ENCODE measurements at places on chromosomes 7 and 10.

DNA sequence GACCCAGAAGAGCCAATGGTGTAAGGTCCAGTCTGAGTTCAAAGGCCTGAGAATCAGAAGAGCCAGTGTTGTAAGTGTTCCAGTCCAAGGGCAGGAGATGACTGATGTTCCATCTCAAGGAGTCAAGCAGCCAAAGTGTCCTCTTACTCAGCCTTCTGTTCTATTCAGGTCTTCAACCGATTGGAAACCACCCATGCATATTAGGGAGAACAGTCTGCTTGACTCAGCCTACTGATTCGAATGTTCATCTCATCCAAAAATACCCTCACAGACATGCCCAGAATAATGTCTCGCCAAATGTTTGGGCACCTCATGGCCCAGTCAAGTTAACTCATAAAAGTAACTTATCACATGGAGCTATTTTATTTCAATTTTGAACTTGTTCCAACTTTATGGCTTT lies 2.9 kb upstream of the WDFY4 start:
- no peak for DNase-seq

DNA sequence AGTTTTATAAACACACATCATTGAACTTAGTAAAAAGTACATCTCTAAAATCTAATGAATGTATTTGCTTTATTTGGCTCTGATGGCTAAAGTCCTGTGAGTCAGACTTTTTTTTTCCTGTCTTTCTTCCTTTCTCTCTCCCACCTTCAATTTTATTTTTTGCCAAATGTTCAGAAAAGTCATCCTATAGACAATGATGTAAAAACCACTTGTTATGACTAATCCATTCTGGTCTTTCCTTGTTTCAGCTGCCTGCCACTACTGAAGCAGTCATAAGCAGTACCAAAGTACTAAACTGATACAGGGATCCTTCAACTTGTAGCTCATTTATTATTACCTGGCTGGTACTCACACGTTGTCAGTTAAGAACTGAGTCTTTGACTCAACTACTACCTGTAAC lies 23.9 kb downstream of the HECTD2 start:
- no peak for DNase-seq

DNA sequence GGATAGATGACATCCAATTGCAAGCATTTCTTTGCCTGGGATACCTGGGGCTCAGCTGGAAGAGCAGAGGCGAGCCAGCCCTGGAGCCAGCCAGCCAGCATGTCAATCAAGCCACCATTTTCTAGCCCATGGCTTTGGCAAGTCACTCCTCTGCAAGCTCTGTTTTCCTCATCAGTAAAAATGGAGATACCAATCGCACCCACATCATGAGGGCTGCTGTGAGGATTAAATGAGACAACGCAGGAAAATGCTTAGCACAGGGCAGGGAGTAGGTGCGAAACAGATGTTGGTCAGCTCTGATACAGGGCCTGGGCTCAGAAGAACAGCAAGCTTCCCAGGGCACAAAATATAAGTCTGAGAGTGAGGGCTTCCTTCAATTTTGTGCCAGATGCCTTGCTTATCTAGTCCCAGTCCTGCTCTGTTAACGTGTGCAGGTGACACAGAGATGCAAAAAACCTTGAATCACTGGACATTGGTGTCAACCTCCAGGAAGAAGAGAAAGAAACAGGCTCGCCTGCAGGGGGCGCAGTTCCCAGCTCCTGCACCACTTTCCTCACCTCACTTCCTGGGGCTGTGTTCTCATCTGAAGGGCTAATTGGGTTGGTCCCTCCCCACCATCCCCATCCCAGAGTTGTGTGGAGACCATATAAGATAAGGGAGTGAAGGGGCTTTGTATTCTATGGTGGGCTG lies 72.8 kb upstream of the CACUL1 start:
- DNase-seq, result no peak

- DNase-seq, result no peak
Measured at GRCh38 chr7:144027070-144027469, 21.7 kb upstream of the OR2A5 start.

- peak; percentile 49 for DNase-seq
Measured at GRCh38 chr7:151018421-151019129, 5.7 kb downstream of the ATG9B start.

DNA sequence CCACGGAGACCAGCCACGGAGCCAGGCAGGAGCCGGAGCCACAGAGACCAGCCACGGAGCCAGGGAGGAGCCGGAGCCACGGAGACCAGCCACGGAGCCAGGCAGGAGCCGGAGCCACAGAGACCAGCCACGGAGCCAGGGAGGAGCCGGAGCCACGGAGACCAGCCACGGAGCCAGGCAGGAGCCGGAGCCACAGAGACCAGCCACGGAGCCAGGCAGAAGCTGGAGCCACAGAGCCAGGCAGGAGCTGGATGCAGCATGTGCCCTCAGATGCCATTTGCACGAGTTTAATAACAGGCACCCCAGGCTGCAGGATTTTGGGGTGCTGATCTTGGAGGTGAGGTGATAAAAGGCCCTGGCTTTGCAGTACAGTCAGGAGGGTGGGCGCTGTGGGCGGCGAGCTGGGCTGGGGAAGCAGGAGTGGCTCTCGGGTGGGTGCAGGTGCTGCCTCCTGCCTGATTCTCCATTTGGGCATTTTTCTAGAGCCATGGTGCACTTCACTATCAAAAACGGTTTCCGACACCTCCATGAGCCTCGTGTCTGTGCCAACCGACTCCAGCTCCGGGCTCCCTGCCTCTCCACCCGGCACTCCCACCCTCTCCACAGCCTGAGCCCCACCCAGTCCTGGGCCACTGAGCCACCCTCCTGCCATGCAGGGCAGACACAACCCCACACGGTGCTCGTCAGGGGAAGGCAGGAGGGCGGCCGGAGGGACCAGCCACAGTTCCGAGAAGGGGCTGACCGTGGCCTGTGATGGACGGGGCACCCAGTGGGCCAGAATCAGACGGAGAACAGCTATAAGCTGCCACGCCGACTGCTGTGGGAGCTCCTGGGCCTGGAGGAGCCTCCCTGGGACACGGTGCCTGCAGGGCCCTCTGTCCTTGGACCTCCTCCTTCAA lies 40.8 kb upstream of the NKX6-2 start:
- no peak for DNase-seq

DNA sequence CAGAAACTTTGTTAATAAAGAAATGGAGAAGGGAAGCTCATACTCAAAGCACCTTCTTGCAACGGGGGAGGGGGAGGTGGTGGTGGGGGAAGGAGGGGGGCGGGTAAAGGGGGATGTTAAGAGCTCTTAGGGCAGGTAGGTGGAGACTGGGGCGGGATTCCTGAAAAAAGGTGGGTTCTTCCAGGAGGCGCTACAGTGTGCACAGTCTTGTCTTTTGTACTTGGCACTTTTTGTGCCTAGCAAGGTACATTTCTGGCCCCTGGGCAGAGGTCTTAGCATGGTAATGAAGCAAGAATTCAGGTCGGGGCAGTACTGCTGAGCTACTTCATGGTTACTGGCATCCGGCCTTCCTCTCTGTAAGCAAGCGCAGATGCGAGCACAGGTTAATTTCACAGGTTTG lies 15.2 kb upstream of the LAMB4 start:
- DNase-seq, result no peak

GRCh38 chr7:1236132-1236661 lies 3.5 kb downstream of the UNCX start:
- DNase-seq, result no peak

GRCh38 chr7:74604326-74605020 lies 53.0 kb upstream of the GTF2I start:
- no peak for DNase-seq

DNA sequence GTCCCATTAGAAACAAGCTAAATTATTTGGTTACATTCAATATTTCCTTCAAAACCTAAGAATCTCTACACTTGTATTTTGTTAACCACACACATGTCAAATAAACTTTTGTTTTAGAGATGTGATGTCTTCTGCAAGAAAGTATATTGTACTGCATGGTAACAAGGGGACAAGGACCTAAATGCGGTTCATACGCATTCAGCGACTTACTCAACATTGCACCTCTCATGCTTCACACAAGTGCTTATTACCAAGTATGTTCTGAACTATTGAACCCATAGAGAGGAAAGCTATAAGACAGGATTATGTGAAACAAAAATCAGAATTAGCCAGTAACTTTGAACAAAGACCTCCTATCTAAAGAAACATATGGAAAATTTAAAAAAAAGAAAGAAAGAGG lies 68.3 kb downstream of the CREB5 start:
- DNase-seq, result no peak

DNA sequence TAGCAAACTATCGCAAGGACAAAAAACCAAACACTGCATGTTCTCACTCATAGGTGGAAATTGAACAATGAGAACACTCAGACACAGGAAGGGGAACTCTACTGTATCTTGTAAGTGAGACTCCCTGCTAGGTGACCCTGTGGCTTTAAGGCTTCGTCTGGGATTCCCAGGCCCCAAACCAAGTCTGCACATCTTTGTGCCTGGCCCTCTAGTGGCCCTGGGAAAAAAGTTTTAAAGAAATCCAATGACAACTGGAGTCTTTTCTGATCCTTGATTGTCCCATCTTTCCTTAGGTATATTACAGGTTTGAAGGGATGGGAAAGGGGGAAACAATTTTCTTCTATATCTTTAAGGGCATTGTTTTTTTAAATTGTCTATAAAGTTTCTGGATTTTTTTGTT lies 10.6 kb upstream of the LIPM start:
- no peak for DNase-seq

GRCh38 chr10:100790761-100791208 lies 45.4 kb downstream of the PAX2 start:
- no peak for DNase-seq

- DNase-seq, result no peak
Measured at GRCh38 chr7:148871030-148871429, 13.1 kb downstream of the EZH2 start.

GRCh38 chr7:155483868-155484325 lies 26.0 kb downstream of the EN2 start:
- DNase-seq, result no peak

DNA sequence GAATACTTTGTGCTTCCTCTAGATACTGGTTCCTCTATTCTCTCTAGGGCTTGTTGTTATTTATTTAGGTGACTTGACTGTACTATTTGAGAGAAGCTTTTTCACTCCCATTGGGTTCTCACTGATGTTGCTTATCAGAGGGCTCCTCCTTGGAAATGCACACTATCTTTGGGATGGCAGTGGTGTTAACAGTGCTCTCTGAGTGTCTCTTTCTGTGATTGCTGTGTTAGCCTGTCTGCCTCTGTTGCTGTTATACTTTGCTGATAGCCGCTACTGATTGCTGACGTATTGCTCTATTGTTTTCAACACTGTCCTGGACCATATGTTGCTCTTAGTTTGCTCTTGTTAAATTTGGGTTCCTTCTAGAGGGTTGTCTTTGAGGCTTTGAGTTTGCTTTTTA lies 34.7 kb downstream of the ZNF33A start:
- DNase-seq, result no peak

DNA sequence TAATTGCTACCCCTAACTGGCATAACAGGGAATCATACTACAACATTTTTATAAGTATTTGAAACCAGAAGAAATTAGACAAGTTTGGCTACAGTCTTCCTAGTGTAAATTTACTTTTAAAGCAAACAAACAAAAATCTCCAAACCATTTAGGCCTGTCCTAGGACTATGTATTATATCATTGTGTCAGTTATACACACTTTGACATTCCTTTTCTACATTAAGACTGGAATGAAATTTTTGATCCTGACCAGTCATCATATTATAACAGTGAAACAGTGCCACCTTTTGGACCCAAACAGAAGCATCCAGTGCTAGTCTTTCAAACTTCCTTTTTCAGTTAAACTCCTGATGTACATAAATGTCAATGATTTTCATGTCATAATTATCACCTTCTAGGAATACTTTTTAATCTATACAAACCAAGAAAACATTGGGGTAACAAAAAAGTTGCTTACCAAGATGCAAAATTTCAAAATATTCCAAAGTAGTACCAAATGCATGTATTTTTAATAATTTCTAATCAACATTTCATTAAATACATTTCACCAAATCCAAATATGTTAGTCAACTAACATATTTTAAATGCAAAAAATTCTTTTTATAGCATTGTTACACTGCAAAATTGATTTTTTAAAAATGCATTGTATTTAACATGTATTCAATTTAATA lies 75.7 kb downstream of the IMMP2L start:
- no peak for DNase-seq

GRCh38 chr10:88456730-88457129 lies 126.4 kb downstream of the RNLS start:
- no peak for DNase-seq

- no peak for DNase-seq
Measured at GRCh38 chr10:30121401-30121800, 62.0 kb upstream of the JCAD start.

GRCh38 chr10:58971211-58971610 lies 205.2 kb upstream of the PHYHIPL start:
- no peak for DNase-seq

DNA sequence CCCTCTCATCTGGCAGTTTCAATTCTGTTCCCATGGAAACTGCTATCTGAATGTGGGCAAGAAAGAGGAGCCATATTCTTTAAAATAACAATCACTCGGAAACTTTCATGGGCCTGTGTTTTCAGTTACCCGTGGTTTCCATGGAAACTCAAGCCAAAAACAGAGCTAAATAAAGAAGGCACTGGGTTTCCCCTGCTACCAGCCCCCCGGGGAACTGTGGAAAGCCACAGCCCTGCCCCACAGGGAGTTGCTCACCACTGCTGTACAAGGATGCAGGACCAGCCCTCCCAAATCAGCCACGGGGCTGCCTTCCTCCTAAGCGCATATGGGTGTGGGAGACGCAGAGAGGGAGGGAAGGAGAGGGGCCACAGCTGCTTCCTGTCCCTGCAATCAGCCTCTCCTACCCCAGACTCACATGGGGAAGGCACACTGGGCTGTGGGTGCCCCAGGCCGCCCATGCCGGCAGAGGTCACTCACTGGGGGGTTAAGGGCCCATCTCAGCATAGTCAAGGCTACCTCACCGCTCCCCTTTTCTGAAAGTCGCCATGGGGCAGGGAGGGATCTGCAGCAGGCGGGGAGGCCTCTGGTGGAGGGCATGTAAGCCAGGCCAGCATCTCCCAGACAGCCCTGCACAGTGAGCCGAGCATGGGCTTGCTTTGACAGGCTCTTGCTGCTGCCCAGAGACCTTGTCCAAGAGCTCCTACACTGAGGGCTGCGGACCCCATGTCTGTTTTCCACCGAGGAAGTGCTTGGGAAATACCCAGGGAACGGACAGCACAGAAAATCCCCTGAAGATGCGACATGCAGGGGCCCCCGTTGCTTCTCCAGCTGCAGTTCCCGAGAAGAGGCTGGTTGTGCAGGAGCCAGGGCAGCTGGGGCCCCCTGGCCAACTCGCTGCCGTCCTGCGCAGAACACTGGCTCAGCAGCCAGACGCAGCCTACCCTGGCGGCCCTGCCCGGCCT lies 157.3 kb upstream of the PPP2R2D start:
- DNase-seq, result no peak

- no peak for DNase-seq
Measured at GRCh38 chr7:137935884-137936508, 65.9 kb downstream of the CREB3L2 start.

Data from stimulated activated CD4-positive, alpha-beta T cell treated with anti-CD3 and anti-CD28 coated beads, Interleukin-4, amount 100 ng/mL, for 1 hour (primary cell).